ENCODE measurements at places on chromosomes 2 and 18.

- DNase-seq = no peak
Observed at GRCh38 chr2:71694501-71695234, 241.3 kb downstream of the DYSF start.

DNA sequence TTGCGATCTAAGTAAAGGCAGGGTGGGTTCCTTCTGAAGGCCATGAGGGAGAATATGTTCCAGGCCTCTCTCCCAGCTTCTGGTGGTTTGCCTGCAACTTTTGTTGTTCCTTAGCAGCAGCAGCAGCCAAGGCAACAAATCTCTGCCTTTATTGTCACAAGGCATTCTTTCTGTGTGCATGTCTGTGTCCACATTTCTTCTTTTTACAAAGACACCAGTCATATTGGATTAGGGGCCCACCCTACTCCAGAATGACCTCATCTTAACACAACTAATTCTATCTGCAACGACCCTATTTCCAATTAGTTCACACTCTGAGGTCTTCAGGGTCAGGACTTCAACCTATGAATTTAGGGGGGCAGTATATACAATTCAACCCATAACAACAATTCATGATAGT lies 587.5 kb downstream of the XIRP2 start:
- DNase-seq = no peak

DNA sequence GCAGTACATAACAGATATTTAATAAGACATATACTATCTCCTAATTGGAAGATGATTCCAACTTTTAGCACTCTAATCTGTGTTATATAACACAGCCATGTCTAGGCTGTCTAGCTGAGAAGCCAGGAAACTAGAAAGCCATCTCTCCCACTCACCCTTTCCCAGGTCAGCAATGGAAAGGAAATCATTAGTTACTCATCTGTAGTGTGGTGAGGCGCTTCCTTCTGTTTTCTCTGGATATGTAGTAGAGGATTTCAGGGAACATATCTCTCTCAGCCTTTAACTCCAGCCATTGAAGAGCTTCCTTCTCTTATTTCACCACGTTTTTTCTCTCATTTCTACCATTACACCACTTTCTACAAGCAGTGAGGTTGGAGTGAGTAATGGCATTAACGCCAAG lies 19.4 kb downstream of the RBBP8 start:
- no peak for DNase-seq

DNA sequence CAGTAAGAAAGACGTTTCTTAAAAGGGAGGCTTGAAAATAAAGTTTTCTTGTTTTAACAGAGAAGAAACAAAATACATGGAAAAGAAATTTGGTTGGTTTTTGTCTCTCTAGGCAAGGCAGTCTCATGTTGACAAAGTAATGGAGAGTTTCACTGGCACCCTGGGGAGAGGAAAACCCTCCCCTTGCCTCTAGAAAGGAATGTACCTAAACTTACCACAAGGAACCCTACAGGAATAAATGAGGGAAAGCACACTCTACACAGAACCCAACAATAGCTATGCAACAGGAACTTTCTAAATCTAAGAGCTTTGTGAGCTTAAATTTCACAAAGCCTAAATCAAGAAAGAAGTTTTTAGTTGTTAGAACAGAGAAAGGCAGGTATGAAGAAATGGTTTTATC lies 37.0 kb downstream of the FIGN start:
- no peak for DNase-seq

GRCh38 chr2:2834516-2835254 lies 503.6 kb upstream of the MYT1L start:
- DNase-seq = no peak

- no peak for DNase-seq
Observed at GRCh38 chr2:85523062-85523902, 15.7 kb upstream of the MAT2A start.

Measured in Jurkat, Clone E6-1 (cell line).